ENCODE measurements at places on chromosomes 11 and 22.

GRCh38 chr11:106384429-106384828 is 307.0 kb downstream of the AASDHPPT start:
- no peak for DNase-seq

- no peak for DNase-seq
Measured at GRCh38 chr11:78200553-78200952, 11.8 kb downstream of the USP35 start.

- peak; percentile 30 for DNase-seq
Measured at GRCh38 chr11:7511401-7511800, 2.4 kb upstream of the PPFIBP2 start.

- DNase-seq: no peak
Measured at GRCh38 chr11:134033276-134033675, 35.6 kb upstream of the JAM3 start.

- DNase-seq: no peak
Measured at GRCh38 chr11:65184146-65184545, 2.4 kb downstream of the CAPN1 start.

All from cardiac fibroblast (primary cell).